Type B pancreatic cell (in vitro differentiated cells): ENCODE measurements at places on chromosomes 7 and 10.
A peak's percentile ranks its signal among the peaks of the same experiment; 100 is the strongest.

- DNase-seq, result no peak
Measured at GRCh38 chr7:17745610-17746009, 194.7 kb downstream of the SNX13 start.

- no peak for DNase-seq
Measured at GRCh38 chr10:72096115-72097000, 8.0 kb upstream of the SPOCK2 start.

DNA sequence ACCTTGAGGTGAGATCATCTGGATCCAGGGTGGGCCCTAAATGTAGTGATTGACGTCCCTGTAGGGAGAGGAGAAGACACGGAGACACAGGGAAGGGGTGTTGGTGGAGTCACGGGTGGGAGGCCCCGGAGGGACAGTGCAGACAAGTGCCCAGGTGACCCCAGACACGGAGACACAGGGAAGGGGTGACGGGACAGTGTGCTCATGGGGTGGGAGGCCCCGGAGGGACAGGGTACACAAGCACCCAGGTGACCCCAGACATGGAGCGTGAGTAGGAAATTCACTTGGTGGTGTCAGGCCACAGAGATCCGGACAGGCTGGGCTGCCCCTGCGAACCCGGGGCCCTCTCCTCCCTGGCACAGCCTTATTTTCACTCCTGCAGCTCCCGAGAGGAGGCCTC is 176.9 kb downstream of the PTPRN2 start:
- DNase-seq, result no peak

GRCh38 chr7:97118306-97118917 is 914 bp downstream of the SDHAF3 start:
- no peak for DNase-seq

GRCh38 chr7:24728503-24729364 is 28.5 kb downstream of the GSDME start:
- DNase-seq, result no peak

DNA sequence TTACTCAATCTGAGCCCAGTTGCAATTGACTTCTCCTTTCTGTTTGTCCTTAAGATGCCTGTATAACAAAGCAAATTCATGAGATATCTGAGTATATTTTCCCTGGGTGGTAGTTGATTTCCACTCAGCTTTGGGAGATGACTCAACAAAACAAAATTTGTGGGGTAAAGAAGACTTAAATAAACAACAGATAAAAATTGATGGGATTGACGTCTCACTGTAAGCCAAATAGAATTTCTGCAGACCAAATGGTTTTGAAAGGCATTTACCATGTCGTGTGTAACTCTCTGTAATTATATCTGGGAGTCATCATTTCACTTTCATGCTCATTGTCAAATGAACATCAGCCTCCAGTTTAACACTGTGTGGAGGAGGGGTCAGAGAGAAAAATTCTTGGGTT is 255.4 kb upstream of the MYO3A start:
- DNase-seq, result no peak

GRCh38 chr7:120695848-120696247 is 162.1 kb downstream of the TSPAN12 start:
- DNase-seq, result no peak

DNA sequence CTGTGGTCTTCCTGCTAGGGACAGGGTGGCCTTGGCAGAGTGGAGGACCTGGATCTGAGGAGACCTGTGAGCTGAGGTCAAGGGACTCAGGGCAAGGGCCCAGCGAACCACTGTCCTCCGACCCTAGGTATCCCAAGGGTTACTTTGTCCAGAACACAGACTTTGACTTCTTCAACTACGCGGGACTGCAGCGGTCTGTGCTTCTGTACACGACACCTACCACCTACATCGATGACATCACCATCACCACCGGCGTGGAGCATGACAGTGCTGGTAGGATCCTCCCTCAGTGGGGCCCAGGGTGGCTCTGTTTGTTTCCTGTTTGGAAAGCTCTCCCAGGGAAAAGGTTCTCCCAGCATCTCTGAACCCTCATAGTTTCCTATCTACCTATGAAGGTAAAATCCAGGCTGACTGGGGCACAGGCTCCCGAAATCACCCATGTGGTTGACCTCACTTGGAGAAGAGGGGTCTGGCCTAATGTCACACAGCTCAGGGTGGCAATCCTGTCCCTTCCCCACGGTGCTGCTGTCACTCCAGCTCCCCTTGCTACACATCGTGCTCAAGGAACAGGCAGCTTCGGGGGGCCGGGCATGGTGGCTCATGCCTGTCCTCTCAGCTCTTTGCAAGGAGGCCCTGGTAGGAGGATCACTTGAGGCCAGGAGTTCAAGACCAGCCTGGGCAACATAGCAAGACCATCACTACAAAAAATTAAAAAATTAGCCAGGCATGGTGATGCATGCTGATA is 57.6 kb downstream of the ZNF727 start:
- DNase-seq, result peak; percentile 54

DNA sequence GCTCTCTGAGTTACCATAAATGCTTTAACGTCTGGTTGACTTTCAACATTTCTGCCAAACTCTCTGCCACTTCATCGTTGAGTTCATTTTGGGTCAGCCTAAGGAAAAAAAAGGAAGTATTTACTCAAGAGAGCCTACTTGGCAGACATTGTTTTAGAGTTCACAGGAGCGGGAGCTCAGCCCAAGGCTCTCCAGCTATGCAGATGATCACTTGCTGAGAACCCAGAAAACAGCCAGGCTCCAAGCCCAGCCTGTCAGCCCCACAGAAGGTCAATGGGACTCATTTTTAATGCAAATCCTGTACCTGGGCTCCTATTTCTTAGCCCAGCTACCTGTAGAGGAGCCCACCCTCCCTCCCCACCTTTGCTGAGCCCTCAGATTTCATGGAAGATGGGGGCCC is 45.5 kb downstream of the NOD1 start:
- DNase-seq, result no peak

- no peak for DNase-seq
Measured at GRCh38 chr10:127527891-127528290, 21.2 kb upstream of the NPS start.

DNA sequence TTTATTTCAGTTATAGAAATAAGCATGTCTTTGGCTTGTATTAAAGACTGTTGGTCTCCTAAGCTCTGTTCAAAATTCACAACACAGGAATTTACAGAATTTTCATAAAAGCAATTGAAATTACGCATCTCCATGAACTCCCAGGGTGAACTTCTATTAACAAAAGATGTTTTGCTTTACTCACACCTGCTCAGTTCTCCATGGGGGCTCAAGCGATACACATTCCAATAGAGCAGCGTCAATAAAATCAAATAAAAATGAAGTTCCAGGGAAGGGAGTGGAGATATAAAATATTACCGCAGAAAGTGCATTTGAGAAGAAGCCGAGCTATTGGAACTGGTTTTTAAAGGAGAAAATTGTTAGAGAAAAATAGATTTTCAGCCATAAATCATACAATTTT is 41.5 kb upstream of the ZNF438 start:
- no peak for DNase-seq

DNA sequence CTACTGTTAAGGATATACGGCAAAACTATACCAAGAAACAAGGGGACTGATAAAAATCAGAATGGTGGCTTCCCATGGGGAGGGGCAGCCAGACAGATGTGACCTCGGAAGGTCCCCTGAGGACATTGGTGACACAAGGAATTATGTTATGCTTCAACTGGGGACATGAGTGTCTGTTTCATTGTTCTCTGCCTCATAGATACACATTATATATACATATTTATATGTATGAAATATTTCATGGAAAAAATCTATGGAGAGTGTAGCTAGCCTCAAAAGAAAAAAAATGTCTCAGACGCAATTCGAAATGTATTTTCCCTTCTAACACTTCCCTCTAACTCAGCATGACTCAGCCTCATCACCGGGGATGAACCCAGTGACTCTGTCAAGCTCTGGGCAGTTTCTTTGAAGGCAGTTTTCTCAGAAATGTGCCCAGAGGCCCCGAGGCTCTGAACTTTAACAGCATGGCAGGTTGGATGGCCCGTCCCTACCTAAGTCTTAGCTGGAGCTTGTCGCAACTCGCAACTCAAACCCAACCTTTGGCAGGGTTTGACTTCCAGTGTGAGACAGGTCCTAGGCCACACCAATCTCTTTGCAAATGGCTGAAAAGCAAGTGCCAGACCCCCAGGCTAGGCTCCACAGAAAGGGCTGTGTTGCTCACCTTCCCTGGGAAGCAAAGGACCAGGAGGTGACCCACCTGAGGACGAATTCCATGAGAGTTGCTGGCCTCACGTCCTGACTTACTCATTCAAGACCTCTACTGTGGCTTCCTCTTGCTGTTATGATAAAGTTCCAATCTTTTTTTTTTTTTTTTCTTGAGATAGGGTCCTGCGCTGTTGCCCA is 86.9 kb downstream of the CARD11 start:
- no peak for DNase-seq

DNA sequence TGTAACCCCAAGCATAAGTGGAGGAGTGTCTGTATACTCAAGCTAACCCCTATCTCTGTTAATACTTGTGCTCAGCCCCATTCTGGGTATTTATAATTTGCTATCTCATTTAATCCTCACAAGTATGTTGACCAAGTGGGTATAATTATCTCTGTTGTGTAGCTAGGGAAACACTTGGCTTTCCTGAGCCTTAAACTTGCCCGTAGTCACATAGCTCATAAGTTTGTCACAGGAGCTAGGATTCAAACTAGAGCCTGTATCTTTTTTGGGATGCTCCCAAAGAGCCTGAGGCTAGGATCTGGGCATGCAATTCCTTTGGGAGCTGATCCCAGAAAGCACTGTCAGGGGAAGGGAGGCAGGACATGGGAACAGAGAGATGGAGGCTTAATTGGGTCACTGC is 377.4 kb downstream of the GALNT17 start:
- DNase-seq, result no peak

DNA sequence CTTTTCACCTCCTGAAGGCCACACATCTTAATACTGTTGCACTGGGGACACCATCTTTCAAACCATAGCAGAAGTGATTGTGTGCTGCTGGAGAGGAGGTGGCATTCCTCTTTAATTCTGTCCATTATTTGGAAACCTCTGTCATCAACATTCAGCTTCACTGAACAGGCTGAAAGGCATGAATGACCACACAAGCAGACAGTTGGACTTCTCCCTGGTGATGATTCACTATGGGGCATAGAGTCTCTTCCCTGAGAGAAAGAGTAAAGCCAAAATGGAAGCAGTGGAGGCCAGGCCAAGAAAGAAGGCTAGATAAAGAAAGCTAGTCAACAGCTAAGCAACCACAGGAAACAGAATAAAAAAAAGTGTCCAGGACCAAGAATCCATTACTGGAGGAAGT is 113.1 kb upstream of the VSTM2A start:
- no peak for DNase-seq

DNA sequence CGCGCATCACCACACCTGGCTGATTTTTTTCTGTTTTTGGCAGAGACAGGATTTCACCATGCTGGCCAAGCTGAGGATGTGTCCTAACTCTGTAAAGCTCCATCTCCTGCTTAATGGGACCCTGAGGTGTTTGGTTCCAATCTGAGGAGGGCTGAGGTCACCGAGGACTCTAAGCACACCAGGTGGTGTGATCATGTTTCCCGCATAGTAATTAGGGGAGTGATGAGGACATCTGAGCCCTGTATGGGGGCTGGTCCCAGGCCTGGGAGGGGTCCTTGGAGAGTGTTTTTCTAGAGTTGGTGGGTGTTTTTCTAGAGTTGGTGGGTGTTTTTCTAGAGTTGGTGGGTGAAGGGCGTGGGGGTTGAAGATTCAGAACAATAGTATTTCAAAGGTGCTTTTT is 3.0 kb upstream of the ABHD11 start:
- DNase-seq, result no peak

DNA sequence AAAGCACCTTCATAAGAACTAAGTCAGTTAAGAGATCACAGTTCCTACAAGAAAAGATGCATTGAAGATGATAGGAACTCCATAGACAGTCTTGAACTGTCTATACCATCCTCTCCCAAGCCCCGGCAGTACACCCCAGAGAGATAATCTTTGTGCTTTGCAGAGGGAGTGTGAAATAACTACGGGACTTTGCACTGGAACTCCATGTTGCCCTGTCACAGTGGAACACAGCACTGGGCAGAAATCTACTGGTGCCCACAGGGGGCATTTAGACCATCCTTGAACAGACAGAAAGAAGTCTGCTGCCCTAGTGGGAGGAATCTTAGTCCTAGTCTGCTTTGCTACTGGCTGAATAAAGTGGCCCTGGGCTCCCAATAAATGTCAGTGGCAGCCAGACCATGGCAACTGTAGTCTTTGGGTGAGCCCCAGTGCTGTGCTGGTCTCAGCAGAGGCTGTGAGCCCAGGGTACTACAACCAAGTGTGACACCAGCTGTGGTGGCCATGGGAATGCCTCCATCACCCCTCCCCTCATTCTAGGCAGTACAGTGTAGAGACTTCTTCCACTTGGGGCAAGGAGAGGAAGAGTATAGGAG is 107.7 kb upstream of the TMEM168 start:
- DNase-seq, result no peak

DNA sequence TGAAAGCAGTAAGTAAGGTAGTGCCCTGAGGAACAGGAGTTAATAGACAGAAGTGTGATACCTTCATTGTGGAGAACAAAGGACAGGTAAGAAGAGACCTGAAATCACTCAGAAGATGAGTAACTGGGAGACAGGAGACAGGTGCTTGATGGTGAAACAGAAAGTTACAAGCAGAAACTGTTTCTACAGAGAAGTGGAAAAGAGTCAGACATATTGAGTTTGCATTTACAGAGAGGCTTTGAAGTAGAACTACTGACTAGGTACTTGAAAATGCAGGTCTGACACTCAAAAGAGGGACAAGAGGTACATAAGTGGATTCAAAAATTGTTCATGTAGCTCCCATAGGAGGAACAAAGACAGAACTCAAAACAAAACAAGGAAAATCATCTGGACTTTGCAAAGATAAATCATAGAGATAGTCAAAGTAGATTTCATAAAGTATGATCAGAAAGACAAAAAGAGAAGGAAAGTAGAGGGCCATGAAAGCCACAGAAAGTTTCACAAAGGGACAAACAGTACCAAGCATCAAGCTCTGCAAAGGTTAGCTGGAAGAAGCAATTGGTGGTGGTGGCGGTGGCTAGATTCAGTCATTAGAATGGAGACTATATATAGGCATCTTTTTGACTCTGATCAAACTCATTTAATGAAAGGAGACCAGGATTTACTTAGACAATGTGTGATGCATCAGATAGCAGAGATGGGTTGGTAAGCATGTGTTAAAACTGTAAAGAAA is 198.4 kb downstream of the PCLO start:
- no peak for DNase-seq

- DNase-seq, result no peak
Measured at GRCh38 chr10:89357975-89358374, 19.9 kb upstream of the IFIT1B start.

DNA sequence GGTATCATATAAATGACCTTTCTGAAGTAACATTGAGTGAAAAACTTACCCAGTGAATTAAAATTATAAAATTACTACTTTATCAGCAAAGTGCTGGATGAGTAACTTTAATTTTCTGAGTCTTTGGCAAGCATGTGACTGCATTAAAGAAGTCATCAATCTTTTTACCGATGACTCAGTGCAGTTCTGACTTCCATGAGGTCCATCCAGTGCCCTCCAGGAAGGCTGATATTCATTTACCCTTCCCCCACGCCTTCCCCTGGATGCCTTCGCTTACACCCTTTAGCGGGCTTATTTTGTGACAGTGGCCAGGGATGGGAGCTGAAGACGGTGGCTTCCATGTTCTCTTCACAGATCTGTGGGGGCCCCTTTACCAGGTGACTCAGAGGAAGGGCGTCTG is 572.9 kb upstream of the PFKP start:
- DNase-seq, result no peak
